Left colon (tissue), 2 donors: ENCODE measurements at places on chromosomes 1 and 21. TPM values are rescaled to one million over a fixed set of nuclear protein-coding genes. Genes with fewer than 3 reads are reported as not detected.

- no peak for DNase-seq
Observed at GRCh38 chr1:209896346-209896745, 41.7 kb upstream of the SYT14 start.

DNA sequence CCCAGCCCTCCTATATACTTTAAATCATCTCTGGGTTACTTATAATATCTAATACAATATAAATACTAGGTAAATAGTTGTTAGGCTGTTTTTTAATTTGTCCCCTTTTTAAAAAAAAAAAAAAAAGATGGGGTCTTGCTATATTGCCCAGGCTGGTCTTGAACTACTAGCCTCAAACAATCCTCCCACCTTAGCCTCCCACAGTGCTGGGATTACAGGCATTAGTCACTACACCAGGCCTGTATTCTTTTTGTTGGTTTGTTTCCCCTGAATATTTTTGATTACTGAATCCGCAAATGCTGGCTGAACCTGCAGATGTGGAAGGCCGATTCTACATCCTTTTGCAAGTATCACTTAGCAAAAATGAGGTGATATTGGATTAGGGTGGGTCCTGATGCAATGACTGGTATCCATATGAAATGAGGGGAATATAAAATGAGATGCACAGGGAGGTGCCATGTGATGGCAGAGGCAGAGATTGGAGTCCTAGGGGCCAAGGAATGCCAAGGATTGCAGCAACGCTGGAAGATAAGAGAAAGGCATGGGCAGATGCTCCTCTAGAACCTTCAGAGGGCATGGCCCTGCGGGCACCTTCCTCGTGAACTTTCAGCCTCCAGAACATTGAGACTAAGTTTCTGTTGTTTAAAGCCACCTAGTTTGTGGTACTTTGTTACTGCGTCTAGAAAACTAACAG lies 58.8 kb downstream of the SSBP3 start:
- DNase-seq: no peak

DNA sequence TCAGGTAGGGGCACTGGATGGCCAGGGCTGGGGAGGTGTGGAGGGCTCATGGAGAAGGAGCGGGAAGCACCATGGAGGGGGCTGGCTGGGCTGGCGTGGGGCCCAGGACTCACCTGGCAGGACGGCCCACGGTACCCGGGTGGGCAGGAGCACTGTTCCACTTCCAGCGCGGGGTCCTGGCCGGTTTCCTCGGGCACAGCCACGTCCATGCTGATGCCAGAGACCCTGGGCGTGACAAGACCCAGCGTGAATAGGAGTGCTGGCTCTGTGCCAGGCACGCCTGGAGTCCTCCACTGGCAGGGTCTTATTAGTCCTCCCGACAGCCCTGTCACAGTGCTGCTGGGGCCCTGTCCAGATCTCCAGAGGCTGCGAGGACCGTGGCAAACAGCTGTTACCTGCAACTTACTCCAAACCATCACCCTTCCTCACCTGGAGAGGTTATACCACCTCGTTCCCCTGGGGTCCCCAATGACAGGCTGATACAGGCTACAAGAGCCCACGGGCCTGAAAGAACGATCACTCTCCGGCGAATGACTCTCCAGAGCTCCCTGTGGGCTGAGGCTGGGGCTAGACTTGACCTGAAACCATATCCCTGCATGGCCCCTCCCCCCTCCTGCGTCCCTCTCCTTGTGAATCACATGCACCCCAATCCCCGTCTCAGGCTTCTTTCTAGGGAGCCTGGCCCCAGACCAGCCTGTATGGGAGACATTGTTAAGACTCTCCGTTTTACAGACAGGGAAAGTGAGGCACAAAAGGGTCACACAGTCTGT lies 62.1 kb downstream of the HSPG2 start:
- DNase-seq: no peak

DNA sequence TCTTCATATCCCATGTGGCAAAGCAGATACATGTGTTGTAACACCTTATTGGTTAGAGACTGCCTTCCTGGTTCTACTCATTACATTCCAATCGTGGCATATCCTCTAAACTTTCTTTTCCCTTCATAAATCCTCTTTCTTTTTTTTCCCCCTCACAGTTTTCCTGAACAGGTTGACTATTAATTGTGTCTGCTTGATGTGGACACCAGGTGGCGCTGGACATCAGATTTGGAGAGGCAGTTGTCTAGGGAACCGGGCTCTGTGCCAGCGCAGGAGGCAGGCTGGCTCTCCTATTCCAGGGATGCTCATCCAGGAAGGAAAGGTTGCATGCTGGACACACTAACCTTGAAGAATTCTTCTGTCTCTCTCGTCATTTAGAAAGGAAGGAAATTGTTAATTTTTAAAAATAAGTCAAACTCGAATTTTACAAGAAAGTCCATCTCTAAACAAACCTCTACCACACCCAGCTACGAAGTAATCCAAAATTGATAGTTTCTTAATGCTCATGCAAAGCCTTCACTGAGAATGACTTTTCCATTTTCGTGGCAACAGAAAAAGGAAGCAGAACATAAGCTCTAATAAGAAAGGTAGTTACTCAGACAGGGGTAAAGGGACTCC lies 59.4 kb upstream of the ASB17 start:
- DNase-seq: peak; percentile 87

DNA sequence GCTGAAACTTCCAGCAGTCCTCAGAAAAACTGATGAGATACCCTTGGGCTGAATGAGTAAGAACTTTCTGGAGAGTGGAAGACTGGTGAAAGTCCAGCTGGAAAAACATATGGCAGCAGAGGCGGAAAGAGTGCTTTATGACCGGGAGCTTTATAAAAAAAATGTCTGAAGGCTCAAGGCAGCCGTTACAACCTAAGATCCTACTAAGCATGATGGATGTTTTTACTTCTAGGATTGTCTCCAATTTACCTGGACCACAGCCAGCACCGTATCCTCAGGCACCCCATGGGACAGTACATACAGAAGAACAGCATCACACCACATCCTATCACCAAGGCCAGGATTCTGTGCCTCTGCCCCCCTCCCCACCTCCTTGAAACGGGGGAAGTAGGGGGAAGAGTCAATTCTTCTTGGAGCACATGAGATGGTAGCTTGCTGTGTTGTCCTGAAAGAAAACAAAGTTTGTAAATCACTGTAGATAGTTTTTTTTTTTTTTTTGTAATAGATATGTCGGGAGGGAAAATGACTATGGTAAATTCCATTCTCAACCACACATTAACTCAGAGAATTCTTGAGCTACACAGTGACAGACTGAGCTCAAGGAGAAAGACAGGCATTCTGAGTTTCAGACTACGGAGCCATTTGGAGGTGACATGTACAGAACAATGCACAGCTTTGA lies 11.8 kb upstream of the IRF2BP2 start:
- DNase-seq: no peak

DNA sequence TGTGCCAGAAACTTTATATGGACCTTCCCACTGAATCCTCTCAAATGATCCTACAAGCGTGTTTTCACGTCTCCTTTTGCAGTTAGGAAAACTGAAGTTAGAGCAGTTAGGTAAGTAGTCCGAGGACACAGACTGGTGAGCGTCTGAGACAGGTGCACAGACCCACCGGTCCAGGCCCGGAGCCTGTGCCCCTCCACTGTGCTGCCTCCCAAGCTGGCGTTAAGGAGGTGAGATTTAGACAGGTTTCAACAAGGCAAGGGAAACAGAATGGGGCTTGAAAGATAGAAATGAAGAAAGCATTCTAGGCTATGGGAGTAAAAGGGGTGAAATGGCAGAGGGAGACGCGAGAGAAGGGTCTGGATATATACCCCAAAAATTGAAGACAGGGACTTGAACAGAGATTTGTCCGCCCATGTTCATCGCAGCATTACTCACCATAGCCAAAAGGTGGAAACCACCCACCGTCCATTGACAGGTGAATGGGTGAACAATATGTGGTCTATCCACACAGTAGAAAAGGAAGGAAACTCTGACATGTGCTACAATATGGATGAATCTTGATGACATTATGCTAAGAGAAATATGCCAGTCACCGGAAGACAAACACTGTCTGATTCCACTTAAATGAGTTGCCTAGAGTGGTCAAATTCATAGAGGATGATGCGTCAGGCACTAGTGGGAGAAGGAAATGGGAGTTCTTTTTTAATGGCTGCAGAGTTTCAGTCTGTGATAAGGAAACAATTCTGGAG lies 15.7 kb upstream of the PKP1 start:
- no peak for DNase-seq

DNA sequence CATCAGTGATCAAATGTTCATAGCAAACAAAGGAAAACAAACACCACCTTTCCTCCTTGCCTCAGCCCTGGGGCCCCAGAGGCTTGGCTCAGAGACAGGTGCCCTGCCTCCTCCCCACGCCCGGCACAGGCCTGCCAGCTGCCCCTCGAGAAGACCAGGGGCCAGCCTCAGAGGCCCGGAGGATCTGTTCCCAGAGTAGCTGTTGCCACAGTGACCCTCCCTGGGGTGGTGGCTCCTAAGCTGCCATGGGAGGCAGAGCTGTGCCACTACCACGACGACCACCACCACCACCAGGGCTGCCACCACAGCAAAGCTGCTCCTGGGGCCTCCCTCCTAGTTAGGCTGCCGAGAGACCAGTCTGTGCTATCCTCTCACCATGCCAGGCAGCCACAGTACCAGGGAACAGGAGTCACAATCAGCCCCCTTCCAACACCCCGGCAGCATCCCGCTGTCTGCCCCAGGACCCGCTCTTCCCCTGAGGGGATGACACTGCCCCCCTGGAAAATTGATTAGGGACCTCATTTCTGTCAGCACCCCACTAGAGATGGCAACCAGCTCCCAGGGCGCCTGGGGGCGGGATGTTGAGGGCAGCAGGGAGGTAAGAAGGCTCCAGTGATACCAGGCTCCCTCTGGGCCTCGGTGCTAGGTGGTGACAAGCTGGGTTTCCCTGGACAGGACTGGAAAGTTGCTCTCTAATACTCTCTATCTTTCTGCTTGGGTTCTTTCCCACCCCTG lies 30.5 kb downstream of the KCNC4 start:
- no peak for DNase-seq

GRCh38 chr21:36260030-36260787 lies 59.8 kb upstream of the MORC3 start:
- DNase-seq: peak; percentile 35

DNA sequence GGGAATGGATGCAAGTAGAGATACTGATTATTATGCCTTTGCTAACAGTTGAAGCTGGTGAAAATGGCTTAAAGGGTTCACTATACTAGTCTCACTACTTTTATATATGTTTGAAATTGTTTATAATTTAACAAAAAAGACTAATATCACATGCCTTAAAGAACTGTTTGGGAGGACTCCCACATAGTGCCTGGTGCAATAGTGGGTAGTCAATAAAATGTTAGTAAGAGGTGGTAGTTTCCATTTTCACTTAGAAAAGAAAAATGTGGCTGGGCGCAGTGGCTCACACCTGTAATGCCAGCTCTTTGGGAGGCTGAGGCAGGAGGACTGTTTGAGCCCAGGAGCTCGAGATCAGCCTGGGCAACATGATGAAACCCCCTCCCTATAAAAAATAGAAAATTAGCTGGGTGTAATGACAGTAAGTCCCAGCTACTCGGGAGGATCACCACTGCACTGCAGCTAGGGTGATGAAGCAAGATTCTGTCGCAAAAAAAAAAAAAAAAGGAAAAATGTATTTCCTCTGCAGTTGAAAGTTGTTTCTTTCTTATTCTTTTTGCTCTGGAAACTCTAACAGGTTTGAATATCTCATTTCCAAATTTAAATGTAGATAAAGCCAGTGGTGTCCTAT lies 24.5 kb downstream of the C21orf91 start:
- DNase-seq: no peak

GRCh38 chr1:76443217-76443616 lies 368.7 kb downstream of the ST6GALNAC3 start:
- no peak for DNase-seq

- no peak for DNase-seq
Observed at GRCh38 chr1:175204330-175204729, 11.8 kb upstream of the KIAA0040 start.

GRCh38 chr1:64228167-64228957 lies 24.9 kb downstream of the UBE2U start:
- no peak for DNase-seq

DNA sequence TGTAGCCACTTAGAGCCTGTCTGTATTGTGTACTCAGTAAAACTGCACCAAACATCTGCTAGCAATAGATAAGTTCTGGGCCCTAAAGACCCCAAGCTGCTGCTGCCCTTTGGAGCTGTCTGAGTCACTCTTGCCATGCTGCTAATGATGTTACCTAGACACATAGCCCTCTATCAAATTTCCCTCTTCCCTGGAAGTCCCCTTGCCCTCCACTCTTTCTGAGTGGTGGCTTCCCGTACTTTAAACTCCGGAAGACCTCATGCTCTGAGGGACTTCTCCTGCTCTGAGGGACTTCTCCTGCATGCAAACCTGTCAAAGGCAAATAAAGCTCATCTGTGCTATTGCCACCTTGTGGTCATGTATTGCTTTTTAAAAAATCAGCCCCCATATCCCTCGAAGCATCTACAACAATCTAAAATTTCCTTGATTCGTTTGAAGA lies 34.0 kb downstream of the FH start:
- no peak for DNase-seq

- no peak for DNase-seq
Observed at GRCh38 chr21:32828908-32829307, 57.4 kb upstream of the PAXBP1 start.

DNA sequence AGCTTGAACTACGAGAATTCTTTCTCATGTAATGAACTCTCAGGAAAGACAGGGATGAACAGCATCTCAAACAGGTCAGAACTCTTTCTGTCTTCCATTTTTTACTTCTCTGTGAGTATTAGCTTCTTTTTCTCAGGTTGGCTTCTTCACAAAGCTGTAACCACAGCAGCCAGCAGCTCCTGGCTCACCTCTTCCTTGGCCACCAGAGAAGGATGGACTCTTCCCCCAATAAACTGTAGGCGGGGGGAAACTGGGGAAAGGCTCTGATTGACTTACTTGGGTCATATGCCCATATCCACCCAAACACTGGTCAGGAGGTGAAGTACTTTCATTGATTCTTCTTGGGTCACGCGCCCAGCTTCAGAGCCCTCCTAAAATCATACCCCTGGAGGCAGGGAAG lies 14.4 kb upstream of the ENAH start:
- no peak for DNase-seq

- DNase-seq: no peak
Observed at GRCh38 chr1:7281821-7282220, 489.3 kb upstream of the VAMP3 start.

GRCh38 chr1:91685994-91686393 lies 185.3 kb downstream of the CDC7 start:
- no peak for DNase-seq

GRCh38 chr1:109532365-109533136 lies 7.1 kb upstream of the GPR61 start:
- peak; percentile 80 for DNase-seq

GRCh38 chr1:214241060-214241459 lies 39.9 kb upstream of the SMYD2 start:
- DNase-seq: no peak

The C4BPB gene
- total RNA-seq: 5.0 TPM

The KCNH1 gene
- total RNA-seq: 0.70 TPM

The SLC5A3 gene
- 19.2 TPM for total RNA-seq

The SV2A gene
- total RNA-seq: 1.4 TPM

The RIPPLY3 gene
- total RNA-seq: 0.11 TPM

The PCBP3 gene
- total RNA-seq: 2.3 TPM

The ZBTB8A gene
- 6.7 TPM for total RNA-seq
